ENCODE measurements at places on chromosomes 11 and 22.
A peak's percentile ranks its signal among the peaks of the same experiment; 100 is the strongest.

GRCh38 chr22:43148581-43148980 lies 2.8 kb upstream of the TSPO start:
- DNase-seq: no peak

GRCh38 chr11:121634889-121635288 lies 182.1 kb upstream of the SORL1-AS1 start:
- DNase-seq: no peak

GRCh38 chr11:102551169-102551781 lies 20.7 kb upstream of the MMP7 start:
- DNase-seq: no peak

GRCh38 chr11:72758690-72759389 lies 6.6 kb upstream of the ARAP1 start:
- DNase-seq: no peak

- no peak for DNase-seq
These were observed at the start of gene SEZ6L for GRCh38 chr22:26169315-26170111. Gene SEZ6L, plus strand, starts transcription at chr22:26169462. Its CDS starts 208 bp downstream, at chr22:26169670.

DNA sequence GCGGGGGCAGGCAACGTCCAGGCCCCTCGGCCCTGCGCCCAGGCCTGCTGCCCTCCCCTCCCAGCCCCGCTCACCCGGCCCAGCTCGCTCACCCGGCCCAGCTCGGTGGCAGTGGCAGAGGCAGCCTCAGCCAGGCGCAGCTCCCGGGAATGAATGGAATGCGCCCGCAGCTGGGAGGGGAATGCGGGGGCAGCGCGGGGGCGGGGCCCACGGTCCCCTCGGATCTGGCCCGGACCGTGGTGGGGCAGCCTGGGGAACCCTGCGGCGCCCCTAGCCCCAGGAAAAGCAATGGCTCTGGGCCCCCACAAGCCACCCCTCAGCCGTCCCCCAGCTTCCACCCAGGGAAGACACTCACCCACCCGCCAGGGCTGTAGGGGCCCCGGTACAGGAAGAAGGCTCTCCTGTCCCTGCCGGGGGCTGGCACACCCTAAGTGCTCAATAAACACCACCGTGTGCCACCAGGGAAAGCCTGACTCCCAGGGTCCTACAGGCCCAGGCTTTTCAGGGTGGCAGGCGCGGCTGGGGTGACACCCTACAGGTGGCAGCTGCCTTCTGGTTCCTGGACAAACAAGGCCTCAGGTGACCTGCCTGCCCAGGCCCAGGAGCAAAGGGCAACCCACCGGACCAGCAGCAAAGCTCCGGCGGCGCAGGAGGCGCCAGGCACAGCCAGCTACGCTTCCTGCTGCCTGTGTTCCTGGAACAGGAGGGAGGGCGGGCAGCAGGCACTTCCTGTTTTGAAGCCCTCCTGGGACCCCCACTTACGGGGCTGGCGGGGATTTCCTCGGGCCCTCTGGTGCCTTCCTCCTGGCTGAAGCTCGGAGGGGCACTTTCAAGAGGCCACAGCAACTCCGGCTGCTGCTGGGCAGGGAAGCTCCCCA lies 13.8 kb downstream of the PLXNB2 start:
- DNase-seq: peak; percentile 56

DNA sequence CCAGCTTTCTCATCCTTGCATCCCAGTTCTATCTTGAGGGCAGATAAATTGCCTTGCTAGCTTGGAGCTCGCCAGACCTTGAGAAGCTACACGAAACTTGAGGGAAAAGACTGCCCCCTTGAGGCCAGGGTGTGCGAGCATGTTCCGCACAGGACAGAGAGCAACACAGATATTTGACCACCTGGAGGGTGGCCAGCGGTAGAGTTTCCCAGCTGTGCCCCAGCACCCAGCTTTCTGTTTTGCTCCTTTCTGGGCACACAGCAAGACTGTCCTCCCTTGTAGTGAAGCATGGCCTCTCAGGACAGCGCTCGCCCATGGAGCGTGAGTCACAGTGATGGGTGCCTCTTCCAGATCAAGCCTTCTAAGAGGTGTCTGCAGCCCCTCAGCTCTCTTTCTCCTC lies 23.5 kb downstream of the SPATA19 start:
- DNase-seq: peak; percentile 39

DNA sequence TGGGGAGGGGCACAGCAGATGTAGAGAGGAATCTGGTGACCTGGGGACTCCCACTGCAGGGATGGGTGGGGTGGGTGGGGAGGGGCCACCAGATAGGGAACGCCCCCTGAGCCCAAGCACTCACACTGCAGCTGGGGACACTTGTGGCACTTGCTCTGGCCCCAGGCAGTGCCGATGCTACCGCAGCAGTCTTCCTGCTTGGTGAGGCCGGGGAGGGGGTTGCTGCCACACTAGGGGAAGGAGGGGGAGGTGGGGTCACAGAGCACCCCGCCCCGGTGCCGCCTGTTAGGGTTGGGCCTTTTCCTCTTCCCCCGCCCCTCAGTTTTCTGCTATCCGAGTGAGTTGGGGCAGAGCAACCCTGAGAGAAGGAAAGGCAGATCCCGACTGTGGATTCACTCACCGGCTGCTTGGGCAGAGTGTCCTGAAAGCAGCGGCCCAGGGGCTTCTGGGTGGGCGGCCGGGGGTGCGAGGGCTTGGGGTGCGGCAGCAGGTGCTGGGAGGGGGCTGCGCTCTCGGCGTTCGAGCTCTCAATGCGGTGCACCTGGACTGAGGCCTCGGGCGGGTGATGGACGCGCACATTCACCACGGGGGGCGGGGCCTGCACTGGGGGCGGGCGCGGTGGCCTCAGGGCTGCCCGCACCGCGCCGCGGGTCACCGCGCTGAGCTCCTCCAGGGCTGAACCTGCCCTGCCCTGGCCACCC lies 4.7 kb downstream of the LTBP3 start:
- DNase-seq: peak; percentile 64

DNA sequence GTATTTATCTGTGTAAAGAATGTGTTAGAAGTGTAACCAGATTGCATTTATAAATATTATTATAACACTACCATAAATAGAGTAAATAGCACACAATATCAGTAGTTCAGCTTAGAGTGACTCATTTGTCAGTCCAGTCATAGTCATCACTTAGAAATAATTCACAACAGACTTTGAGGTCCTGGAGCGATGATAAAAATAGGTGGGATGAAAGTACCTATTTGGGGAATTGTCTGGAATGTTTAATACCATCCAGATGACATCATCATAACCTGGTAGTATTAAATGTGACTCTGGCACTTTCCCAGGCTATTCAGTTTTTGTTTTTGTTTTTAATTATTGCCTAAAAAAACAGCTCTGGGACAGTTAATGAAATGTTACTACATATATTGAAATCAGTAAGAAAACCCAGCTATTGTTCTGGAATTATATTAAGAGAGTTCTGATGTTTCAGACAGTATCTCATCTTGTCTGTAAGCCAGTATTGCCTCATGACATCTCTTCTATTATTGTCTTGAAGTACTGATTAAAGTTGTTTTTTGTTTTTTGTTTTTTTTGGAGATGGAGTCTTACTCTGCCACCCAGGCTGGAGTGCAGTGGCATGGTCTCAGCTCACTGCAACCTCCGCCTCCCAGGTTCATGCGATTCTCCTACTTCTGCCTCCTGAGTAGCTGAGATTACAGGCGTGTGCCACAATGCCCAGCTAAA lies 74.8 kb downstream of the SIK2 start:
- DNase-seq: no peak

- DNase-seq: no peak
These were observed 43.9 kb downstream of the CACNA1I start for GRCh38 chr22:39614442-39614841.

GRCh38 chr11:130122141-130122575 lies 37.4 kb upstream of the ST14 start:
- no peak for DNase-seq

GRCh38 chr11:2776351-2777061 lies 76.7 kb upstream of the KCNQ1OT1 start:
- peak; percentile 33 for DNase-seq

DNA sequence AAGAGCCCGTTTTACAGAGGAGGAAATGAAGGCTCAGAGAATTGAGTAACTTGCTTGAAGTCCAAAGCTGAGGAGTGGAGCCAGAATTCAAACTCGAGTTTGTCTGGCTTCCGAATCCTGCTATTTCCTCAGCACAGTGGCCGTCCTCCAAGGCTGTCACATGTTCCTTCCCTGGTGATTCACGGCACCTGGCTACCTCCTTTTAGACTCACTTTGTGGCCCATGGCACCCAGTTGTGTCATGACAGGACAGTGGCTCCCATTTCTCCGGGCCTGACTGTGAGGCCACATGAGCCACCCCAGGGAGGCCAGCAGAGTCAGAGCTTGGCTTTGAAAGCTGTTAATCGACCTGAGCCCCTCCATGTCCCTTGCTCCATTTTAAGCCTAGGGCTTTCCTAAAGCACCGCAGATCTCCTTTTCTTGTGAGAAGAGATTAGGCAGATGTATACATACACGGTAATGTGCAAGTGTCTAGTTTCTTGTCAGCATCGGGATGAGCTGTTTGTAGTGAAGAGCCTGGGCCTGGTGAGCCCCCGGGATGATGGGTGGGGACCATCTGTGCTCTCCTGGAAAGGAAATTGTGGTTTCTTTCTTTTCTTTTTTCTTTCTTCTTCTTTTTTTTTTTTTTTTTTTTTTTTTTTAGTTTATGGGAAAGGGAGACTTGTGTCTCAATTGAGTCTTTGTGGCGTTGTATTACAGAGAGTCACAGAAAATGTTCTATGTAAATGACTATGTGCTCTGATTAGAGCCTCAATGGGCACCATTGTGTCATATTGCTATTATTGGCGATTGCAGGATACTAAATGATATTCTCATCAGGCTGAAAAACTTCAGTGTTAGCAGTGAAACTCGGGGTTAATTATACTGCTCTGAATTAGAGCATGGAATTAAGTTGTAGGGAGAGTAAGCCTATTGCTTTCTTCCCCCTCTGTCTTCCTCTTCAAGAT lies 54.8 kb downstream of the PTPRJ start:
- DNase-seq: no peak

GRCh38 chr11:33893711-33894397 lies 2.0 kb upstream of the LMO2 start:
- peak; percentile 48 for DNase-seq

DNA sequence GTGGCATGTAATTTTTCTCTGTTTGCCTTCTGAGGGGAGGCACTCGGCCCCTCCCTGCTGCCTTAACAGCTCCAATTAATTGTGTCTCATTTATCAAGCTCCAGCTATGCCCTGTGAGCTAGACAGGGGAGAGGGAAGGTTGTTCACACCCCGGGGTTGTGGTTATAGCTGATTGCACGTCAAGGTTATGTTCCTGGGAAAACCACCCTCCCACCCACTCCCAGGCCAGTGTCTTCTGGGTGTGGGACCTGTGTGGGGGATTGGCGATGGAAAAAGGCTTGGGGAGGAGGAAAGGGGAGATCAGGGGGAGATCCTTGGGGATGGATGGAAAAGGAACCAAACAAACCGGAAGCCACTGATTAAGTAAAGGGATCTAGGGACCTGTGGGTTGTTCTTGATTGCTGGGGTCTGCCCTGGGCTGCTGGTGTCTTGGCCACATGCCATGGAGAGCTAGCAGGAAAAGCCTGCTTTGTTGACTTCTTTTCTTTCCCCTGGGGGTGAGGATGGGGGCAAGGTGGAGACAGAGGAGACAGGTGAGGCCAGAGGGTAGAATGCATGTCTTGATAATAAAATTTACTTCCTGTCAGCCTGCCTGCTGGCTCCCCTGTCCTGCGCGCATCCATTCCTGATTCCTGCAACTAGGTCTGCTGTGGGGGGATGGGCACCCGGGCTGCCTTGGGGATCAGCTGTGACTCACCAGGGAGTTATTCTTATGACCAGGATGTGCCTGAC lies 13.5 kb upstream of the SORL1-AS1 start:
- DNase-seq: no peak

DNA sequence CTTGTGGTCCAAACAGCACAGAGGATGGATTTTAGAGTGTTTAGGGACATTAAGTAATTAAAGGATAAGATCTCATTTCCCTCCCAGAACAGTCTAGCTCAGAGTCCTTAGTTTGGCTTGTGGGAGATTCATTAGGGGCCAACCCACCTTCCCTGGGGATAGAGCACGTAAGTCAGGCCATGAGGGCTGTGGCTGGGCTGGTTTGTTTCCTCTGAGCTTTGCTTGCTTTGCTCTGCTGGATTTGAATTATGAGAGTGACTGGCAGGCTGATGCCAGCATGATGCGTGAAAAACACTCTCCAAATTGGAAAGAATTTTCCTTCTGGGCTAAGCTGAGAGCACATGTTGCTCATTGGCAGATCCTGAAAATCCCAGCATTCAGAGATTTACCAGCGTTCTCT lies 84.7 kb upstream of the HEPHL1 start:
- no peak for DNase-seq

GRCh38 chr11:73598719-73599379 lies 937 bp upstream of the FAM168A start:
- no peak for DNase-seq

GRCh38 chr22:43858156-43858895 lies 4.0 kb downstream of the SULT4A1 start:
- no peak for DNase-seq

DNA sequence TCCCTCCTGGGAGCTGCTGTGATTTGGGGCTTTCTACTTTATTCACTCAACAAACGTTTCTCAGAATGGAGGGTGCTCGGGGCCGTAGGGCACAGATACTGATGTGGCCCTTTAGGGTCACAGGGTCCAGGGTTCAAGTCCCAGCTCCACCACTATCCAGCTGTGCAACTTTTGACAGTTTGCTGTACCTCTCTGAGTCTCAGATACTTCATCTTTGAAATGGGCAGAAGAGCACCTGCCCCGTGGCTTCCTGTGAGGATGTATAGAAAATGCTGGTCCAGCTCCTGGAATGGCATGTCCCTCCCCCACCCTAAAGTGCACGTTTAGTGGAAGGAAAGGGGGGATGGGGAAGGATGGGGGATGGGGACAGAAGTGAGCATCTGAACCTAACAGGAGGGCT lies 21.9 kb upstream of the PRR5 start:
- DNase-seq: no peak

- DNase-seq: no peak
These were observed 831 bp downstream of the CD44 start for GRCh38 chr11:35139722-35140282.

DNA sequence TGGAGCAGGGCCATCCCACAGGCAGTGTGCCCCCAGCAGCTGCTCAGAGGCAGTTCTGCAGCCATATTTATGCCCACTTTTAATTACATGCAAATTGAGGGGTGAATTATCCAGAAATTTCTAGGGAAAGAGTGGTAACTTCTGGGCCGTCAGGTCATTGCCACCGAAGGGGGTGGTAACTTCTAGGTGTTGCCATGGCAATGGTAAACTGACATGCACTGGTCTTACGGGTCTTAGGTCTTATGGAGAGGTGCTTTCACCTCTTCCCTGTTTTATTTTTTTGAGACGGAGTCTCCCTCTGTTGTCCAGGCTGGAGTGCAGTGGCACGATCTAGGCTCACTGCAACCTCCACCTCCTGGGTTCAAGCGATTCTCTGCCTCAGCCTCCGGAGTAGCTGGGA lies 3.8 kb upstream of the TMEM134 start:
- DNase-seq: no peak

DNA sequence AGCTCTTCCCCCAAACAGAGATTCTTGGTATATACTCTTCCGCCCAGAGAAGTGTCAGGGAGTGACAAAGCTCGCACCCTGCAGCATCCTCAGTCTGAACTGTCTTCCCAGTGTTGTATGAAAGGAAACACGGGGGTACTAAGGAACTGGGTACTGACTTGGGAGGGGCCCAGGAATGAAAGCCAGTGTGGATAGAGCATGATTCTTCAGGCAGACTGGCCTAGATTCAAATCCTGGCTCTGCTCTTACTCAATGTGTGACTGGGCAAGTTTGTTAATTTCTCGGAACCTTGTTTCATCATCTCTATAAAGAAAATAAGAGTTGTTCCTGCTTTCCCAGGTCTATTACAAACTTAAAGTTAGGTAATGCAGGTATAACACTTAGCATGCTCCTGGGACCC lies 266.0 kb upstream of the NARS2 start:
- DNase-seq: no peak
